ENCODE measurements at places on chromosomes 3 and 15. TPM values are rescaled to one million over a fixed set of nuclear protein-coding genes. Genes with fewer than 3 reads are reported as not detected.

DNA sequence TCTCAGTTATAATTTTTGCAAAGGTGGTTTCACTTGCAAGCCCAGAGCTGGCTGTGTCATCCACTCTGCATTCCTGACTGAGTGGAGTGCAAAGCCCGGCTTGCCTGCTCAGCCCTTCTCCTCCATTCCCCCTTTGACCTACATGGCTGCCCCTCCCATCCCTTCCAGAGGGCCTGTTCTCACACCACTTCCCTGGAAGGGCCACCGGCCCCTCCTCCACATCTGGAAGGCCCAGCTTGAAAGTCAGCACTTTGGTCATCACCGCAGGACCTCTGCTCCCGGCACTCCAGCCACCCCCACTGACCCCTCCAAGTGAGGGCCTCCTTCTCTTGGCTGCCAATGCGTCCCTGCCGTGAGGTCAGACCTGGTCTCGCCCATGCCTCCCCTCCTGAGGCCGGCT lies 74.1 kb upstream of the RNF7 start:
- DNase-seq: no peak

PYGO1 gene
- 32.2 TPM for total RNA-seq

CAMP gene
- not detected for total RNA-seq

ACTRT3 gene
- total RNA-seq: 1.5 TPM

DNA sequence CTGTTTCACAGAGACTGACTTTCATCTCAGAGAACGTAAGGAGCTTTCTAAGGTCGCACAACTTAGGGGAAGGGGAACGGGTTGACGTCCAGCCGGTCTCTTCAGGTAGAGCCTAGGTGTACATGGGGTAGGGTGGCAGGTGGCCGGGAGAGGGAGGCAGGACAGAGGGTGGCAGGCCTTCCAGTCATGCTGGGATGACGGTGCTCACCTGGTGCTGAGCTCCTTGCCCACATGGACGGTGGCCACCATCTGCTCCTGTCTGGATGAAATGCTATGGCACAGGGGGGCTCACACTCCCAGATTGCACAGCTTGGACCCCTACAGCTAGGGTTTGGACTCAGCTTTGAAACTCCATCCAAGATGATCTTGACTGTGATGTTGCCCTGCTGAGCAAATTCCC lies 144.5 kb downstream of the ATP10A start:
- DNase-seq: no peak

NR1I2 gene
- total RNA-seq: 0.26 TPM

MYL3 gene
- total RNA-seq: not detected

DNA sequence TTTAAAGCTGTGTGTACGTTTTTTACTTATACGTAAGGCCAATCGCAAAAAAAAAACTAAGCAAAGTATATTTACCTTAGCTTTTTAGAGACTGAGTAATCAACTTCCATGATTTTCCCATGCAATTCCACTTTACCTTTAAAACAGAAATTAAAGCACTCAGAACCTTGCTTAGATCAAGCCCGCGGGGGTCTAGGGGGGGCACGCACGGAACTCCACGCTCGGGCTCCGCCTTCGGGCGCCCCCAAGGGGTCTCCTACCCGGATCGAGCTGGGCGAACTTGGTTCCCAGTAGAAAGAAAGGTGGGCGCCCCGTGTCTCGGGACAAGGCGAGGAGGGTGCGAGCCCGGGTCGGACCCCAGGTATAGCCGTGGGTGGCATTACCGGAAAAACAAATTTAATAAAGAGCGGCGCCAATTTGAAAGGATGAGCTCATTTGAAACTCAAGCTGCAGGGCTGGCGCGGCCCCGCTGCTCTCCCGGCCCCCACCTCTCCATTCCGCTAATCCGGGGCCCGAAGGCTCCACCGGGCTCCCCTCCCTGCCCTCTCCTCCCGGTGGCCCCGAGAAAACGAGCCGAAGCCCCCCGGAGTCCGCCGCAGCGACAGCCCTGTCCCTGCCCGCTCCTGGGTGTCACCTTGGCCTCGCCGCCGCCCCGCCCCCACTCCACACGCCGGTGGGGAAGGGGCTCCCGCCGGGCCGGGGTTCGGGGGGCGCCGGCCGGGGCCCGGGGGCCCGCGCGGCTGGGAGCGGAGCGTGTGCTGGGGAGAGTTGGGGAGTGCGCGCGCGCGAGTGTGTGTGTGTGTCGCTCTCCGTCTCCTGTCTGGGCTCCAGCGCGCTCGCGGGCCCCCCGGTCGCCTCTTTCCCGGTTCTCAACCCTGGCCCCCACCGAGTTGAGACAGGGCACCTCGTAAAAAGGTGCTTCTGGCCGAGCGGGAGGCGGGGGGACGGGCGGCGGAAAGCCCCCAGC lies 1.5 kb downstream of the IGF2BP2 start:
- DNase-seq: peak; percentile 37

GRCh38 chr3:72101494-72101893 lies 316.5 kb upstream of the PROK2 start:
- no peak for DNase-seq

DNA sequence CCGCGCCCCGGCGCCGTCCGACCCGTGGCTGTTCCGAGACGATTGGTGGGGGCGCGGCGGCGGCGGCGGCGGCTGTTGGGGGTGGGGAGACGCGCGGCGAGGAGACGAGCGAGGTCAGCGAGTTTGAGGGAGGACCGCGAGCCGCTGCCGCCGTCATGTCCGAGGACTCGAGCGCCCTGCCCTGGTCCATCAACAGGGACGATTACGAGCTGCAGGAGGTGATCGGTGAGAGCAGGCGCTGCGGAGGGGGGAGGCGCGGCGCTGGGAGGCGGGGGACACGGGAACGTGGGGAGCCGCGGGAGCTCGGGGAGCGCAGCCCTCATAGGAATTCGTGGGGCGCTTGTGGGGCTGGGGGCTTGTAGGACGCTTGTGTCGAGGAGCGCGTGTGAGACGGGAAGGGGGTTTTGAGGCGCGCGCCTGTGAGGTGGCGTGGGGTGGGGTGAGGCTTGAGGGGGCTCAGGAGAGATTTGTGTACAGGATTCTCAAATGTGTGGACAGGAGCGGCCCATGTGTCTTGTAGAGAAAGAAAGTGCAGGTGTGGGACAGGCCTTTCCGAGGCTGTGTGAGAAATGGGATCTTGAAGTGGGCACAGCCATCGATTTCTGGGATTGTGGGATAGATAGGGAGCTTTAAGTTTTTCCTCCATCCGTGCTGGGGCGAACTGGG lies 518 bp downstream of the OXSR1 start:
- DNase-seq: no peak

NANOGP8 gene
- 0.34 TPM for total RNA-seq

GCSAM gene
- not detected for total RNA-seq

GRCh38 chr15:63677778-63678177 lies 80.6 kb downstream of the FBXL22 start:
- no peak for DNase-seq

GRCh38 chr15:99121207-99121606 lies 16.3 kb downstream of the SYNM start:
- no peak for DNase-seq

GRCh38 chr15:31396881-31397560 lies 70.4 kb downstream of the KLF13 start:
- DNase-seq: peak; percentile 58

DNA sequence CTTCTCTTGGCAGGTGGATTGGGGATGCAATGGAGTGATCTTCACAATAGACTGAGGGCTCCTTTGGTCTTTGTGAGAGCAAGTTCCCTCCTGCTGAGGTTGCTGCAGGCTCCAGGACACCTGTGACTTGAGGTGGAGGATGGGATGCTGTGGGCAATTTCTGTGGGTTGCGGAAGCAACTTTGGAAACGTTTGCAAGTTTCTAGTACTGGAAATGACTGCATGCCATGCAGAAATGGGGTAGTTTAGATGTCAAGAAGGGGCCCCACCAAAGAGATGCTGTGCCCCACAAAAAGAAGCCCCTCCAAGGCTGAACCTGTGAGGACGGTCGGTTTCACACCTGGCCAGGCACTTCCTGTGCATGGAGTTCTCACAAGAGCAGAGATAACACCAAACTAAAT lies 80.4 kb upstream of the XCR1 start:
- no peak for DNase-seq

- DNase-seq: no peak
These were observed 387 bp upstream of the PAQR5 start for GRCh38 chr15:69298354-69298696.

SMCO1 gene
- not detected for total RNA-seq
